Upper lobe of right lung (tissue), 1 donor: ENCODE measurements at places on chromosomes 7 and 10. TPM values are rescaled to one million over a fixed set of nuclear protein-coding genes. Genes with fewer than 3 reads are reported as not detected.

GRCh38 chr7:120995654-120996053, 7.1 kb downstream of the CPED1 start:
- no peak for DNase-seq
- H3K27ac ChIP-seq = no peak overlapping the region
- no peaks in the 10 kb centered on the region for H3K27me3 ChIP-seq

- no peak overlapping the region for H3K4me3 ChIP-seq
- peaks cover 18% of the 10 kb centered on the region for H3K4me1 ChIP-seq
- no peaks in the 10 kb centered on the region for H3K36me3 ChIP-seq
- H3K27ac ChIP-seq = peak overlapping the region; percentile 65
Measured at GRCh38 chr7:47609803-47610452, 28.0 kb upstream of the TNS3 start.

- H3K4me3 ChIP-seq = no peak overlapping the region
- H3K36me3 ChIP-seq = no peaks in the 10 kb centered on the region
- peaks cover 41% of the 10 kb centered on the region for H3K4me1 ChIP-seq
- peak overlapping the region; percentile 83 for H3K27ac ChIP-seq
- H3K27me3 ChIP-seq = no peaks in the 10 kb centered on the region
- no peak for DNase-seq
Measured at GRCh38 chr10:102452672-102453340, 1.5 kb upstream of the C10orf95 start.

GRCh38 chr10:113442336-113442735, 110.5 kb upstream of the HABP2 start:
- DNase-seq = no peak
- H3K4me1 ChIP-seq = no peaks in the 10 kb centered on the region
- no peak overlapping the region for H3K27ac ChIP-seq
- H3K27me3 ChIP-seq = no peaks in the 10 kb centered on the region
- no peak overlapping the region for H3K4me3 ChIP-seq

DNA sequence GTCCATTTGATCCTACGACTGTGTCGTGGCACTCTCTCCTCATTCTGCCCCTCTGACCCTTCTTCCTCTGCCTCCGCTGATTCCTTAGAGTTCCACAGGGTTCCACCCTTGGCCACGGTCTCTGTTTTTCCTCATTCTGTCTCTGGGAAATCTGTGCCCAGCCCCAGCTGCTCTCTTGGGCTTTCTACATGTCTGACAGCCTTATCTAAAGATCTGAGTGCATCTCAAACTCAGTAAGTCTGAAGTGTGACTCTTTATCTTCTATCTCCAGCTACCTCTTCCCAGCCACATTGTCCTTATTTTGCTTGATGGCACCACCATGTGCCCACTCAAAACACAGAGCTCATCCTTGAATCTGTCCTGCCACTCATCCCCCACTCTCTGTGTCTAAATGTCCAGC, 62.1 kb upstream of the AQP1 start:
- no peak for DNase-seq
- peaks cover 33% of the 10 kb centered on the region for H3K4me1 ChIP-seq
- H3K4me3 ChIP-seq = no peak overlapping the region
- no peaks in the 10 kb centered on the region for H3K27me3 ChIP-seq
- H3K36me3 ChIP-seq = peaks cover 9% of the 10 kb centered on the region
- no peak overlapping the region for H3K27ac ChIP-seq

- no peaks in the 10 kb centered on the region for H3K27me3 ChIP-seq
- H3K4me3 ChIP-seq = no peak overlapping the region
- DNase-seq = no peak
- H3K27ac ChIP-seq = no peak overlapping the region
- no peaks in the 10 kb centered on the region for H3K4me1 ChIP-seq
Measured at GRCh38 chr7:88377434-88377833, 70.7 kb upstream of the STEAP4 start.

- peaks cover 24% of the 10 kb centered on the region for H3K36me3 ChIP-seq
- H3K4me3 ChIP-seq = no peak overlapping the region
- no peaks in the 10 kb centered on the region for H3K4me1 ChIP-seq
- no peak for DNase-seq
- no peak overlapping the region for H3K27ac ChIP-seq
Measured at GRCh38 chr10:87524296-87524695, 19.6 kb downstream of the MINPP1 start.

DNA sequence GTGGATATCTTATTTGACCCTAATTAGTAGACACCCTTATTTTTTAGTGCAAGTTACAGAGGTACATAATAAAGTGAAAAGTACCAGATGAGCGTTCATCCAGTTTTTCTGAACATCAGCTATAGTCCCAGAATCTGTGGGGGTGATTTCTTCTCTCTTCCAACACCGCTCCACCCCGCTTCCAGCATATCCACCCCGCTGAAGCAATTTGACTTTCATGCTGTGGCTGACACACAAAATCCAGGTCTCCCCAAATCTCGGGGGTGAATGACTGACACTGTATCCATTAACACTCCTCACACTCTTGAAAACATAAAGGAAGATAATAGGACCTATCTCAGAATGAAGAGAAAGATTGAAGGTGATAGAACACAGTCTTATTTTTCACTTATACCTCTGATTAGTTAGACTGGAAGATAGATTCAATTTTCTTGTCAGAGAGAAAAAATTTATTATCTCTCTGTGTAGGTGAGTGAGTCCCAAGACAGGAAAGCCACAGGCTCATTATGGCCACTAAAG, 143.4 kb downstream of the ANLN start:
- DNase-seq = no peak
- no peak overlapping the region for H3K27ac ChIP-seq
- no peaks in the 10 kb centered on the region for H3K27me3 ChIP-seq
- H3K4me1 ChIP-seq = no peaks in the 10 kb centered on the region

GRCh38 chr7:106731187-106731586, 70.2 kb upstream of the CCDC71L start:
- no peaks in the 10 kb centered on the region for H3K27me3 ChIP-seq
- no peaks in the 10 kb centered on the region for H3K36me3 ChIP-seq
- H3K27ac ChIP-seq = no peak overlapping the region
- no peak overlapping the region for H3K4me3 ChIP-seq
- no peak for DNase-seq

The MTERF1 gene
- total RNA-seq = 13.5 TPM

The VTI1A gene
- 29.7 TPM for total RNA-seq

The HMX2 gene
- total RNA-seq = not detected

The GPER1 gene
- 11.1 TPM for total RNA-seq

The FAM237B gene
- not detected for total RNA-seq

The FBXL13 gene
- 3.0 TPM for total RNA-seq
